Activated T-helper 1 cell treated with anti-CD3 and anti-CD28 coated beads, Interleukin-12 subunit alpha, Interleukin-12 subunit beta, Interleukin-2, Interleukin-4 antibody, amounts not matched to agents 30 ng/mL and 10 ng/mL and 1 ng/mL, durations not matched to agents 14 hours and 24 hours and 36 hours (primary cell): ENCODE measurements at places on chromosomes 7 and 10. TPM values are rescaled to one million over a fixed set of nuclear protein-coding genes. Genes with fewer than 3 reads are reported as not detected.

TMEM26 gene
- total RNA-seq = not detected in 2 replicates

ZNF248 gene
- 7.7 and 7.9 TPM in 2 replicates for total RNA-seq

TLX1 gene
- total RNA-seq = not detected in 2 replicates

DNAJC12 gene
- total RNA-seq = 25.0 and 27.2 TPM in 2 replicates

PKD1L1 gene
- 0.07 TPM in 1 of 2 replicates, not detected in the other for total RNA-seq

HIP1 gene
- total RNA-seq = 2.3 and 3.3 TPM in 2 replicates

PTPRN2 gene
- 0.41 and 0.47 TPM in 2 replicates for total RNA-seq

UBE2D1 gene
- total RNA-seq = 17.9 and 19.6 TPM in 2 replicates

CTTNBP2 gene
- total RNA-seq = not detected in 2 replicates

TMEM225B gene
- total RNA-seq = 0.60 and 0.64 TPM in 2 replicates

FAM24B gene
- total RNA-seq = 13.1 and 18.4 TPM in 2 replicates

NODAL gene
- total RNA-seq = not detected in 2 replicates

ANLN gene
- total RNA-seq = 23.8 and 31.0 TPM in 2 replicates

HMX3 gene
- total RNA-seq = not detected in 2 replicates

OGDHL gene
- total RNA-seq = 1.2 and 2.8 TPM in 2 replicates

BMI1 gene
- 59.3 and 66.5 TPM in 2 replicates for total RNA-seq

OR2A14 gene
- total RNA-seq = not detected in 2 replicates

LOXL4 gene
- total RNA-seq = not detected in 2 replicates
